ENCODE measurements at places on chromosomes 6 and 20. TPM values are rescaled to one million over a fixed set of nuclear protein-coding genes. Genes with fewer than 3 reads are reported as not detected.
A peak's percentile ranks its signal among the peaks of the same experiment; 100 is the strongest.

The PARD6B gene
- 8.2 TPM for total RNA-seq

The CD24 gene
- total RNA-seq = 1,344 TPM

The LPA gene
- total RNA-seq = 0.26 TPM

DNA sequence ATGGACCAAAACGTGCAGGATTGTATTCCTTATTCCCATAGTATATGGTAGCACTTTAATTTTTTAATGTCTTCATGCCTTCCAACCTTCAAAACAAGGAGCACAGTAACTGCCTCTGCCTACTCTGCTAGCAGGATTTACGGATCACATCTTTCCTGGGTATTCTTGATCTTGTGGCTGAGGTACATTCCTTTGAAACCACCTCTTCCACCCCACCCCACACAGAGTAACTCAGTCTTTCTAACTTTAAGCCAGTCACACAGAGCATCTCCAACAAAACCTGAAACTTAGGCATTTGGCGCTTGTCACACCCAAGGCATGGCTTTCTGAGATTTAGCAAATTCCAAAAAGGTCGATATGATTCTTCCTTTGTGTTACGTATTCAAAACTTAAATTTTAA, 2.3 kb upstream of the ID4 start:
- no peak for DNase-seq

The SCUBE3 gene
- total RNA-seq = not detected

The HTR1E gene
- not detected for total RNA-seq

The PSORS1C1 gene
- 6.3 TPM for total RNA-seq

- peak; percentile 26 for DNase-seq
These were observed 45.1 kb downstream of the NOL4L start for GRCh38 chr20:32539817-32540675.

The CLIC1 gene
- 480 TPM for total RNA-seq

DNA sequence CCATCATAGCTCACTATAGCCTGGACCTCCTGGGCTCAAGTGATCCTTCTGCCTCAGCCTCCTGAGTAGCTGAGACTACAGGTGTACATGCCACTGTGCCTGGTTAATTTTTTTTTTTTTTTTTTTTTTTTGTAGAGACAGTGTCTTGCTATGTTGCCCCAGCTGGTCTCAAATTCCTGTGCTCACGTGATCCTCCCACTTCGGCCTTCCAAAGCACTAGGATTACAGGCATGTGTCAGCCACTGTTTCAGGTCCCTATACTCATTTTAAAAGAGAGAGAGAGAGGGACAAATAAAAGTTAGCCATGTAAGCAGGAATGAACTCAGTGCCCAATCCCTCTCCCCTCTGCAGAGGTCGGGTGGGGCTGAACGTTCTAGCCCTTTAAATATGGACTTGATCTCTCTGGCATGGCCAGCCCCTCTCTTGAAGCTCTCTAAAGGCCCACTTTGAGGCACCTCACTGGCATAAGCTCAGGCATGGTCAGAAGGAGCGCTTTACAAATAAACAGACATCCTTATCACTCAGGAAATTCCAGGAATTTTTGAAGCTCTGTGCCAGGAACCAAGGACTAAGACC, 9.0 kb upstream of the SERPINB1 start:
- peak; percentile 27 for DNase-seq

The GPX5 gene
- total RNA-seq = not detected

DNA sequence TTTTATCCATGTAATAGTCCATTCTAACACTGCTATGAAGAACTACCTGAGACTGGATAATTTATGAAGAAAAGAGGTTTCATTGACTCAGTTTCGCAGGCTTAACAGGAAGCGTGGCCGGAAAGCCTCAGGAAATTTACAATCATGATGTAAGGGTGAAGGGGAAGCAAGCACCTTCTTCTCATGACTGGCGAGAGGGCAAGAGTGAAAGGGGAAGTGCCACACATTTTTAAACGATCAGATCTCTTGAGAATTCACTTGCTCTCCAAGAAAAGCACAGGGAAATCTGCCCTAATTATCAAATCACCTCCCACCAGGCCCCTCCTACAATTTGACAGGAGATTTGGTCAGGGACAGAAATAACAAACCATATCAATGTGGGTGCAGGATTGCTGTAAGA, 859.7 kb downstream of the EPHA7 start:
- DNase-seq = no peak

The UBE2C gene
- 0.26 TPM for total RNA-seq

Data from bronchial epithelial cell (primary cell).